Stimulated activated memory B cell treated with anti-CD40 and anti-IgM and Interleukin-4, amounts not matched to agents 10 μg/mL and 1 μg/mL and 100 μg/mL, for 72 hours (primary cell): ENCODE measurements at places on chromosomes 7 and 10.

DNA sequence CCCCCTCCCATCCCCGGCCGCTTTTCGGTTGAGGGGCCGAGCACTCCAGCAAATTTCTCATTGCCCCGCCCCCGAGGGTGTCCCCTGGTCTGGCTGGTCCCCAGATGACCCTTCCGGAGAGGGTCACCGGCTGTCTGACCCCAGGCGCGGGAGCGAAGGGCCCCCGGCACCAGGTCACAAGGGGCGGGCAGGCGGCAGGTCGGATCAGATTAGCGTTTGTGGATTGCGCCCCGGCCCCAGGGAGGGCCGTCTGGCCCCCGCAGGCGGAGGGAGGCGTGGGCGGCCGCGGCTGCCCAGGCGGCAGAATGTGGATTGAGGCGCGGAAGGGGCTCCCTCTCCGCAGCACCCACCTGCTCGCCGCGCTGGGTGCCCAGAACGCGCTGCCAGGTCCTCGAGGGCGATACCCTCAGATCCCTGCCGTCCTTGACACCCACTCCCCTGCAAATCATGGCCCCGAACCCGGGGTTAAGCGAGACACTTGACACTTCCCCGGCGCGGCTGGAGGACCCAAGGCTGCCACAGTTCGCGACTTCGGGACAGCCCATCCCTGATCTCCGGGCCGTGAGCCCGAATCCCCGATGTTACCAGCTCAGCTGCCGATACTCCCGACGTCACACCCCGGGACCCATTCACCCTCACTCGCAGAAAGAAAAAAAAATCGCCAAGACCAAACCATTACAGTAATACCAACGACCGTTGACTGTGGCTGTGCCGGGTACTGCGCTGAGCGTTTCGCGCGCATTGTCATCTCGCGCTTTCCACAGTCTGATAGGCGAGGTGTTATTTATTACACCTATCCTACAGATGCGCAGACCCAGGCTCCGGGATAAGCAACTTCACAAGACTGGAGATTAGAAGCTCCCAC lies 953 bp downstream of the NODAL start:
- no peak for ATAC-seq

GRCh38 chr10:84317174-84317573 lies 11.2 kb upstream of the CCSER2 start:
- ATAC-seq, result no peak

DNA sequence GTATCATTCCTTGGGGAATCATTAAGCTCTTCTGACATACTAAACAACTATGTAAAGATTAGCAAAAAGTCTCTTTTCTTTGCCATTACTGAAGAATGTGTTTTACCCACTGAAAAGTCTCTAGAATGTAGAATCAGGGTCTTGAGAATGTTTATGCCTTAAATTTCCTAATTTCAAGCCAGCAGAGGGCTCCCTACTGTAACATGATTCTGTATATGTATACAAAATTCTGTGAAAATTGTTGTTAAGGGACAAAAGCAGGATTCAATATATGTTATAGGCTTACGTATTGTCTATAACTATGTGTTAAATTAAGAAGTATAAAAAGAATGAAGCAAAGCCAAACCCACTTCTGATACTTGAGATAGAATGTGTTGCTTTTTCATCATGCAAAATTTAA lies 296.9 kb upstream of the DGKB start:
- ATAC-seq, result no peak

DNA sequence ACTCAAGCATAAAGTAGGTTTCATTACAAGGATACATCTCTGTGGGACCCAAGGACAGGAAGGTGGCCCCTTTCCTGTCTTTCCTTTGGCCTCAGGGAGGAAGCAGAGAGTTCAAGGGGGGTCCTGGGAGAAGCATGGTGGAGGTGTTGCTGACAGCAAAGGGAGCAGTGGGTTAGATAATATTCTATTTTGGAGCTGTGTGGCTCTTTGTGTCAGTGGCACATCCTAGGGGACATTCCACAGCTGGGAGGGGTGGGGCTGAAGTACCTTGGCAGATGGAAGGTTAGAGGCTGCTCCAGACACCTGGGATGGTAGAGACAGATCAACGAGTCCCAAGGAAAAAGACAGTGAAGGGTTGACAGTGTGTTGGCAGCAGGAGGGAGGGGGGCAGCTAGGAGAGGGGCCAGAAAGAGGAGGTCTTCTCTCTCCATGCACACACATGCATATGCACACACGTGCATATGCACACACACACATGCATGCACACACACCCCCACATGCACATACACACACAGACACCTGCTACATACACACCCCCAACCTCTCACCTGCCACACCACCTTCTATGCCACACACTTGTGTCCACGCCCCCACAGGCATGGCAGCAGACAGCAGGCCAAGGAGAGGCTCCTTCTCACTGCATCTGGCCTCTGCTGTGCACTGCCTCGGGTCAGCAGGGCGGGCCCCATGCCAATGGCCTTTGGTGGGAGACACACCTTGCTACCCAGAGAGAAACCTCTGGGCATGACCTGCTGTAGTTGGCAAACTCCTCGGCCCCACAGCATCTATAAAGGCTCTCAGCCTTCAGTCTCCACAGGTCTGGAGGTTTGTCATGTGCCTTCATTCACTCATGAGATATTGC lies 5.6 kb upstream of the POLD2 start:
- no peak for ATAC-seq

GRCh38 chr7:29100924-29101323 lies 45.4 kb downstream of the CPVL start:
- ATAC-seq, result no peak

GRCh38 chr10:121036431-121036830 lies 185.3 kb downstream of the WDR11 start:
- no peak for ATAC-seq

GRCh38 chr7:151132461-151133205 lies 34.9 kb downstream of the GBX1 start:
- ATAC-seq, result no peak
